Fibroblast of lung (primary cell): ENCODE measurements at places on chromosomes 4 and X. TPM values are rescaled to one million over a fixed set of nuclear protein-coding genes. Genes with fewer than 3 reads are reported as not detected.

The SLIT2 gene
- 12.6 and 21.1 TPM in 2 replicates for total RNA-seq

The PSAPL1 gene
- total RNA-seq: not detected in 2 replicates

The ARSJ gene
- 30.8 and 56.6 TPM in 2 replicates for total RNA-seq

The TRPC5OS gene
- total RNA-seq: not detected in 2 replicates

The CXorf65 gene
- not detected in 2 replicates for total RNA-seq

The ODAM gene
- not detected in 2 replicates for total RNA-seq

The XG gene
- 1.3 and 4.1 TPM in 2 replicates for total RNA-seq

The ASB12 gene
- total RNA-seq: not detected in 2 replicates

The TMEM47 gene
- 62.4 and 128 TPM in 2 replicates for total RNA-seq

The SOWAHB gene
- total RNA-seq: under 0.01 and 0.17 TPM in 2 replicates

The CLDN34 gene
- total RNA-seq: not detected in 2 replicates

The BTC gene
- 3.1 and 7.8 TPM in 2 replicates for total RNA-seq

The OPRPN gene
- not detected in 2 replicates for total RNA-seq

DNA sequence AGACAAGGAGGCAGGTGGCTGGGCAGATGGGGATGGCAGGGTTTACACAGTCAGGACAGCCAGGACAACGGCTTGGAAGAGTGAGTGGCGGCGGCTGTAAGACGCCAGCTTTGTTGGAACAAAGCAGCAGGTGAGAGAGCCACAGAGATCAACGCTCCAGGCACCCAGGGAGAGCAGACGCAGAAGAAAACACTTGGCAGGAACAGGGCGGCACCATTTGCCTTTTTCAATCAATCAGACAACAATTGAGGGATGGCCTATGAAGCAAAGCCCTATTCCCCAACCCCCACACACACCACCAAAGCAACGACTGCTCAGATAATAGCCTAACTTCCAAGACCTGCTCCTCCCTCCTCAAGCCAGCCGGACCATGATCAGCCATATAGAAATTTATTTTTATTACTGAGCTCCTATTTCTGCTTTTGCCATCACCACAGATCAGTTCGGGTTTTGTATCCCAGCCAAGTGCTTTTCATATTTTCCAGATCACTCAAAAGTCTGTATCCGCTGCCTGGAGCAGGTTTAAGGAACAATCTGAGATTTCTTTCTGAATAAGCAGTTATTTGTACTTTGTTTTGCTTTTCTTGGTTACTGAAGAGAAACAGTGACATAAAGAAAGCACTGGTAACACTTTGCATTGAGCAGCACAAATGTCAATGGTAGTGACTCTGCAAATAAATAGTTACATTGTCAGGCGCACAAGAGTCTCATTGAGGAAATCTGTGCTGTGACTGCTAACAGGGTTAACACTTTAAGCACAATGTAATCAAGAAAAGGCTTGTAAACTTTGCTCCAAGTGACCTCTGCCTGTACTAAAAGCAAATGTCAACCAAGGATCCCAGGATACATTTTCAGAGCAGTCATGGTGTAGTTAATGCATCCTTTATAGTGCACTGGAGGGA lies 81.8 kb upstream of the RBPJ start:
- DNase-seq: peak; percentile 72

DNA sequence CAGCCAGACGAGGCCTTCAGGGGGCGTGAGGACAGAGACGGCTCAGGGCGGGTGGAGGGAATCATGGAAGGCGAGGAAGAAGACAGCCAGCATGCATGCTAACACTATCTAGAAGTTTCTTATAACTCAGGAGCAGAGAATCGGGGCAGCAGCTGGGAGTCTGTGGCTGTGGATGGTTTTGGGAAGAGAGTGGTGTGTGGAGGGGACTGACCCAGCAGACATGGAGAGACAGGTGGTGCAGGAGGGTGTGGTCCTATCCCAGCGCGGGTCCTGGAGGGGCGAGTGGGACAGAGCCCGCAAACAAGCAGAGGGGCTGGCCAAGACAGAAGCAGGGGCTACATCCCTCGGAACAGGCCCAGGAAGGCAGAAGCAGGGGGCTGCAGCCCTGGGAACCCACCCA lies 192.1 kb downstream of the AFAP1 start:
- DNase-seq: no peak

DNA sequence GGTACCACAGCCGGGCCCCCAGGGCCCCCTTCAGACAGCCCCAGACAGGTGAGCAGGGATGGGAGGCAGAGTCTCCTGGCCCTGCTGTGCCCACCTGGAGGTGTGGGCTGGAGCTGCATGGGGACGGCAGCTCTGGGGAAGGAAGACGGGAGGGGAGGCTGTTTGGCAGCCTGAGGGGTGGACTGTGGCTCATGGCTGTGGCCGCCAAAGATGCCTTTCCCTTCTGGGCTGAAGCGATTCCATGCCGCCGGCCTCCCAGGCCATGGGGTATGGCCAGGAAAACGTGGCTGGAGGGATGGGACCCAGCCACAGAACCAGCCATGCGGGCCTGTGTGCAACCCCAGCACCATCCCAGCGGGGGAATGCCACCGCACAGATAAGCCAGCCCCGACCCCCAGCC lies 65.7 kb downstream of the FAM53A start:
- no peak for DNase-seq

- DNase-seq: peak; percentile 70
Measured at GRCh38 chr4:140049024-140049848, 104.7 kb downstream of the MAML3 start.

- DNase-seq: no peak
Measured at GRCh38 chr4:127165971-127166370, 466.8 kb upstream of the INTU start.

GRCh38 chr4:1379801-1380331 lies 26.4 kb downstream of the NKX1-1 start:
- DNase-seq: no peak

GRCh38 chr4:12897954-12898353 lies 586.2 kb downstream of the RAB28 start:
- DNase-seq: no peak

- no peak for DNase-seq
Measured at GRCh38 chr4:133147286-133147821, 1.7 kb upstream of the PCDH10 start.

GRCh38 chrX:123357941-123358340 lies 173.9 kb downstream of the GRIA3 start:
- no peak for DNase-seq

DNA sequence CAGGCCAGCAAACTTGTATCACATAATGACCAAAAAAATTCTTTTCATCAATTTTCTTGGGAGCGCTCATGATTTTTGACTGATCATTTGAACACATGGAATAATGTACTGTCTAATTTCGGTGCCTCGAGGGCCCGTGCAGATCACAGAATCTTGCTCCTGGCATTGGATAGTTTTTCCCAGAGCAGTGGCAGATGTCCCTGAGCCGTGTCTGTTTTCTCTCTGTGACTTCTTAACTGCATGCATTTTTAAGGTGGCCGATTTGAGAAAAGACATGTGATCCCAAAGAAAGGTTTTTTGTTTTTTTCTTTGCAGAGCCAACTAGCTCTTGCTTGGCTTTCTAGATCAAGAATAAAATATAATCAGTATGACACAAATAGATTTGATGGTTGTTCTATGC lies 19.7 kb downstream of the GPRIN3 start:
- no peak for DNase-seq

GRCh38 chr4:152900395-152900794 lies 35.7 kb upstream of the FHDC1 start:
- DNase-seq: no peak

DNA sequence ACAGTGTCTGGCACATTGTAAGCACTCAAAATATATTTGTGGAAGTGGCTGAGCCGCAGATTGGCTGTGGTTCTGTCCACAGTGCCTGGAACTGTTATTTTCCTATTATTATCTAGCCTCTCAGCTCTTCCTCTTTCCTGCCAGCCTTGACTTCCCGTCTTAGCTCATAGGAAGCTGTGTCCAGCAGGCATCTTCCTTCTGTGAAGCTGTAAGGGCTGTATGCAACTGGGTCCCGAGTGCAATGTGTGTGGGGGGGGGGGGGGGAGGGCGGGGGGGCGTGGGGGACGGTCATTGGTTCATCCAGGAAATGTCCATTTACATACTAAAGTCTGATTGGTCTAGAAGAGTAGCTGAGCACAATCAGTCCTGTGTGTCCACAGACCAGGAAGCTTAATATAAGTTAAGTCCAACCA lies 210.7 kb downstream of the PDGFRA start:
- peak; percentile 58 for DNase-seq

GRCh38 chrX:112668476-112669409 lies 11.0 kb downstream of the LHFPL1 start:
- no peak for DNase-seq

- no peak for DNase-seq
Measured at GRCh38 chr4:6992728-6993677, 50.2 kb upstream of the TADA2B start.

DNA sequence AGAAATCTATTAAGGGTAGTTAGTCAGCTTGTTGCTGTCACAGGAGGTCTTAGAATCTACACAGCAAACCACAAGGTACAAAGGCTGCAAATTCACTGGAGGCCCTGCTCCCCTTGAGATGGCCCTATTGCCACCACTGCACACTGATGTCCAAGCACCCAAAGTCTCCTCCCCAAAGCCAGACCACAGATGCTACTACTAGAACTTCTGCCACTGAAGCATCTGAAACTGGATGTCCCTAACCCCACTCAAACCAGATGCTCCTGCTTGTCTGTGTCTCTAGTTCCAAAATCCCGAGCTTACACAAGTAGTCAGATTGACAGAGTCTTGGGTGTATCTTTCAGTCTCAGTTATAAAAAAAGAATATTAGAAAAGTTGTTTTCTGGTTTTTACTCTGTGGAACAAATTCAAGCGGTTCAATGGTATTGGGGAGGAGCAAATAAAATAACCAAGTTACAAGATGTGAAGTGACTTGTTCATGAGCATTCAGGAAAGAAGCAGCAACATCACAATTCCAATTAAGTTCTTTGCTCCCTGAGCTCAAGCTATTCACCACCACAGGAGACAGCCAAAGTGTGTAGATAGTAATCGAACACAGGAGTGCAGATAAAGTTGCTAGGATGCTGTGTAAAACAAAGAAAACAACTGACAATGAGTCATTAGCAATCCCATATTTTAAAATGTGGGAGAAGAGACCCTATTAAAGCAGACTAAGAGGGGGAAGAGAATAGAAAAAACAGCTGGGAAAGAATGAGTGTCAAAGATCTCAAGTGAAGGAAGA lies 352.3 kb downstream of the PDGFC start:
- peak; percentile 56 for DNase-seq

DNA sequence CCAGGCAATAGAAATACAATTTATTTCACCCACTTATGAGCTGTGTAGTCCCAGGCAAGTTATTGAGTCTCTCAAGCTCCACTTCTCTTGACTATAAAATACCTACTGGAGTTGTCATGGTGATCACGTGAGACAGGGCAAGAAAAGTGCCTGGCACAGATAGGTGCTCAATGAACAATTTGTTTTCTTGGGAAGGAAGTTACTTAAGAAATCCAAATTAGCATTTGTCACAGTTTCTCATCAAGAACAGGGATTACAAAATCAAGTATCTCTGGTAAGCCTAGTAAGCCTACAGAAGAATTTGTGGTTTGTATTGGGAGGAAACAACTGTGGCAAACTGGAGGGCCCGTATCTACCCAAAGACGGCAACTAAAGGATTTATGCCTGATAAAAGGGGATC lies 37.5 kb upstream of the RASGEF1B start:
- DNase-seq: no peak

DNA sequence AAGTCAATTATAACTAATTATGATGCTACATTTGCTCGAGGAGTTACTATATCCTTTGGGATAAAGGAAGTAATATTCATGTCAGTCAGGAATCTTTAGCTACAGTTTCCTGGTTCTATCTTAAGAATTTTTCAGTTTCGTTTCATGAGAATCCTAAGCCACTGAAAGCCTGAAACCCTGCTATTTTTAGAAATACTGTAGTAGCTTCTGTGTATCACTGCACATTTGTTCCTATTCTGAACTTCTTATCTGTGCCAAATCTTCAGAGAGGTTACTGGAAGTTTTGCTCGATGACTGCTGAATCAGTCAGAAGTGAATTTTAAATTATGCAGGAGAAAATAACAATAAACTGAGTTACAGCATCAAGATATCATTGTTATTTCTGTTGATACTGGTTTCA lies 249.2 kb downstream of the TENM3 start:
- DNase-seq: peak; percentile 76

- peak; percentile 9 for DNase-seq
Measured at GRCh38 chrX:21528076-21528475, 130.1 kb downstream of the KLHL34 start.

GRCh38 chr4:160877087-160877790 lies 1286.6 kb downstream of the FSTL5 start:
- peak; percentile 5 for DNase-seq

- peak; percentile 27 for DNase-seq
Measured at GRCh38 chr4:95077864-95078263, 320.1 kb downstream of the BMPR1B start.

DNA sequence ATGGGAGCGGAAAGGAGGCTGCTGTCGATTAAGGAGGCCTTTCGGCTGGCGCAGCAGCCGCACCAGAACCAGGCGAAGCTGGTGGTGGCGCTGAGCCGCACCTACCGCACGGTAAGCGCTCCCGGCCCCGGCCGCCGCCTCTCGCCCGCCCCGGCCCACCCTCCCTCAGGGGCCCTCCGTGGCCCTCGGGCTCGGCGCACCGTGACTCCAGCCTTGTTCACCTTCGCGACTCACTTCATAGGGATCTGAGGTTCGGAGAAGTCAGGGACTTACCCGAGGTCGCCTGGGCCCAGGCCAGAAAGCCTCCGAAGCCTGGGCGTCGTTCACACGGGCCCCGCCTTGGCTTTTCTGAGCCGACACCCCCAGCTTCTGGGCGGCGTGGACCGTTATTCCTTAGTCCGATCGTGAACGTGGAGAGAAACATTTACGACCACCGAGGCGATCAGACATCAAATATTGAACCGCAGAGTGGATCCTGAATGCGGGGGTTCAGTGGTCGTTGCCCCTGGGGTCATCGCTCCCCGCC lies 362 bp downstream of the NCAPG start:
- no peak for DNase-seq

- DNase-seq: no peak
Measured at GRCh38 chr4:184529283-184529682, 54.9 kb upstream of the IRF2 start.

GRCh38 chrX:55619547-55619946 lies 3.7 kb upstream of the FOXR2 start:
- no peak for DNase-seq

DNA sequence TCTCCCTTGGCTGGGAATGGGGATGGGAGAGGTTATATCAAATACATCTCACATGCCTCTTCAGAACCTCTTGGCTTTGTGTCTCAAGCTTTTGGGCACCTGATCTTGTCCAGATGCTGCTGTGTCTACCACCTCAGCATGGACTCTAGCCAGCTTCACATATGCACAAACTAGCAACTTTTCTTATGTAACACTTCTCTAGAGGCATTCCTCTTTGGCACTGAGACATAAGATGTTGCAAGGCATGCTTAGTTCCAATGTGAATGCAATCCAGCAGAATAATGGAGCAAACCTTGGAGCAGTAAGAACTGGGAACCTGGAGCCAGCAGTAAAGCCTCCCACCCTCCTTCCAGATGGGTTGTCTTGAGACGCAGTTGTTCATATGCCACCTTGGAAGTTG lies 113.4 kb upstream of the TMEM47 start:
- no peak for DNase-seq

- DNase-seq: no peak
Measured at GRCh38 chrX:132171881-132172280, 44.1 kb upstream of the FRMD7 start.
